GM12892 (cell line): ENCODE measurements at places on chromosomes 12 and 14.

DNA sequence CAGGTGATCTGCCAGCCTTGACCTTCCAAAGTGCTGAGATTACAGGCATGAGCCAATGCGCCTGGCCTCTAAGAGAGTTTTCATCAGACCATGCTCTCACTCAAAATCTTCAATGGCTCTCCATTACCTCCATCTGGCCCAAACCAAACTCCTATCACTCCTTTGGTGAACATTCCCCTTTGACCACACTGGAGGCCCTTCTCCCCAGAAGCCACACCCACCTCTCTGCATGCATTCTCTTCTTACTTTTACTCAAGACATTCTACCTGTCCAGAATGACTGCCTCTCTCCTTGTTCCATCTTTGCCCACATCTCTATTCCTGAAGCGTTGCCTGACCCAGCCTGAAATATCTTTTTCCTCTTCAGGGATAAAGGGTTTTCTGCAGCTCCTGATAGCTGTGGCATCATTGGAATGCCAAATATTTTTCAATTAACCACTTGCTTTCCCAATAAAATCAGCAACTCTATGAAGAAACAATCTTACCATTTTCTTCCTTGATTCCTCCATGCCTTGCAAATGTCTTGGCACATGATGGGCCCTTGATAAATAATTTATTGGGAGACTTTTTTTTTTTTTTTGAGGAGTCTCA lies 15.5 kb downstream of the PLEK2 start:
- no peak for DNase-seq

GRCh38 chr12:16692099-16692498 lies 86.1 kb upstream of the LMO3 start:
- no peak for DNase-seq

GRCh38 chr14:71314717-71315116 lies 407.5 kb downstream of the PCNX1 start:
- DNase-seq, result no peak

DNA sequence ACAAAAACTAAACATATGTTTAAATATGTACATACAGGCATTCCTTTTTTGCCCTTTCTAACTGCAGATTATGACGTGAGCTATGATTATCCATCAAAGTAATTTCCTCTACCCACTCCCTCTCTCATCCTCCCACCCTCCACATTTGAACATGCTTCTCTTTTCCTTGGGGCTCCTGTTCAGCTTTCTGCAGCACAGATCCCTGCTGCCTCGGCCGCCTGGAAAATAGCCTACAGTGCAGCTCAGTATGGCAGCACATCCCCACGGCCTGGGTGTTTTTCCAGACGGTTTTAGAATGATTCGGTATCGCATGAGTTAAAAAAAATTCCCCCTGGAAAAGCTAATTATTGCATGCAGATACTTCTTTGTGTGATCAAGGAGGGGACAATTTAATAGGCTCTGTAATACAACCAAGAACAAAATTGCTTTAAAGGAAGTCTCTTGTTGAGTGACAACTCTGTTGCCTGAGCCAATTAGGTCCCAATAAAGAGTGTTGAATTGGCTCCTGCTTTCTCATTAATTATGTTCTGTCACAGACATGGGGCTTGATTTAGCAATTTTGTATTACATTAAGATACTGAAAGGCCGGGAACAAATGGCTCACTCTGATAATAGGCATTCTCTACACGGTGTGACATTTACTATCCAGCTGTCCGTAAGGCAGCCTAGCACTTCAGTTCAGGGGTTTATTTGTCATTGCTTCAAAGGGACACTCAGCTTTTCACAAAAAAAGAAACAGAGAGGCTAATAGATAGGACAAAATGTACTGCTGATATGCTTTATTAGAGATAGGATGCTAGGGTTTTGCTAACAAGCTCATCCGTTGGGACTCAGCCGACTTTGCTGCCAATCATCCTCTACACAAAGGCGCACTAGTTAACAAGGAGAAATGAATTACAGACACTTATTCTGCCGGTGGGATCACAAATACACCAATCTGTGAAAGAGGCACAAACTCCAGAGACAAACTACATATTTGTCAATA lies 285.8 kb upstream of the G2E3 start:
- no peak for DNase-seq

DNA sequence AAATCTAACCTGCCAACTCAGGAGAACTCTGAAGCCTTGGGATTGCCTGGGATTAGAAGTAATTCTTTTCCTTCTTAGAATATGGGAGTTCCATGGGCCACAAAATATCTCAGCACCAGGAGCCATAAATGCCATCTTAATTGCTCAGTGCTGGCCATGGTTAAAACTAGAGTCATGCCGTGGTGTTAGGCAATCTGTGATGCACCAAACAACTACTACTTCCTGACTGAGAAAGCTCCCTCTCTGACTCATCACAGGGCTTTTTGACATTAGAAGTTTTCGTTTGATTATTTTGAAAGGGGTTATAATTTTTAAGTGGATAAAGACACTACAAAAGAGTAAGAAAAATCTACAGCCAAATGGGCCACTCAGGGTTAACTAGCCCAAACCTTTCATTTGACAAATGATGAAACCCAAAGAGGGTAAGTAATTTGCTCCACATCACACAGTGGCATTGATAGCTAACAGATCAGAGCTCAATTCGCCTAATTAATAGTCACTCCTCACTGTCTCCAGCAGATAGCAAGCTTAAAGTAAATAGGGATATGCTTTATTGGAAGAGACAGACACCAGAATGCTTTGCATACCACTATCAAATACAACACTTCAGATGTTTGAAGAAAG lies 377.3 kb downstream of the EMP1 start:
- no peak for DNase-seq

DNA sequence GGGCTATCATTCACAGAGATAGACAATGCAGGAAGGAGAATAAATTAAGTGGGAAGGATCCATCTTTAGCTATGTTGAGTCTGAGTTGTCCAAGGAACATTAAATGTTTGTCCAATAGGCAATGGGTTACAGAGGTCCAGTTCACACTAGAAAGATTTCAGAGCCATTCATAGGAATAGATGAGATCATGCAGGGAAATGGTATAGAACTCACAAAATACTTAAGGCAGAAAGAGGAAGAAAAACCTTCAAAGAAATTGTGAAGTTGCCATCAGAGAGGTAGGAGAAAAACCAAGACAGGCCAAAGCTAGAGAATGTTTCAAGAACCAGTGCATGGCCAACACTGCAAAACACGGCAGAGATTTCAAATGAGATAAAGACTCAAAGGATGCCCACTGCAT lies 94.1 kb downstream of the PHLDA1 start:
- DNase-seq, result no peak

DNA sequence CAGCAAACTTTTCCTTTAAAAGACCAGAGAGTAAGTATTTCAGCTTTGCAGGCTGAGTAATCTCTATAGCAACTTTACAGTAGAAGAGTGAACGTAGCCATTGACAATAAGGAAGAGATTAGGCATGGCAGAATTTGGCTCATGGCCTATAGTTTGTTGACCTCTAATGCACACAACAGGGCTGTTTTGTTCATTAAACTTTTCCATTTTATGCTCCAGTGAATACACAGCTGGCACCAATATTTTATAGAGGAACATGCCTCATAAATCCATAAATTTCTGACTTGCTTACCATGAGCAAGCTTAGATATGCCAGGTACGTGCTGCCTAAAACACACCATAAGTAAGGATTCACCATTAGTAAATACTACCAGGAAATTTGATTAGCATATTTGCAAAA lies 609.0 kb upstream of the STXBP6 start:
- DNase-seq, result no peak

- DNase-seq, result no peak
Measured at GRCh38 chr12:90166012-90166411, 457.4 kb upstream of the ATP2B1 start.

DNA sequence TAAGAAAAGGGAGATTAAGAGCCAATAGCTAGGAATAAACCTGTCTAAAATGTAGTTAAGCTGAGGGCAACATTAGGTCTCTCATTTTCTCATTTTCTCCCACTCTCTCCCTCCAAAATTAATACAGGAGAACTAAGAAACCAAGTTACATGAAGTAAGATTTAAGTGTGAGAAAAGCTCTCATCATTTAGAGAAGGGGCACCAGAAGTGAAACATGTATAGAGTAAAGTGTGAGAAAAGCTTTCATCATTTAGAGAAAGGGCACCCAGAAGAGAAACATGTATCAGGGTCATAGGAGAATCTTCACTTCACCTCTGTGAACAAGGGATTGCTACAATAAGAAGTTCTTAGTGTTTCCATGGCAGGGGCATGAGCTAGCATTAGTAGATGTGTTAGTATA lies 132.4 kb upstream of the CNTN1 start:
- no peak for DNase-seq

DNA sequence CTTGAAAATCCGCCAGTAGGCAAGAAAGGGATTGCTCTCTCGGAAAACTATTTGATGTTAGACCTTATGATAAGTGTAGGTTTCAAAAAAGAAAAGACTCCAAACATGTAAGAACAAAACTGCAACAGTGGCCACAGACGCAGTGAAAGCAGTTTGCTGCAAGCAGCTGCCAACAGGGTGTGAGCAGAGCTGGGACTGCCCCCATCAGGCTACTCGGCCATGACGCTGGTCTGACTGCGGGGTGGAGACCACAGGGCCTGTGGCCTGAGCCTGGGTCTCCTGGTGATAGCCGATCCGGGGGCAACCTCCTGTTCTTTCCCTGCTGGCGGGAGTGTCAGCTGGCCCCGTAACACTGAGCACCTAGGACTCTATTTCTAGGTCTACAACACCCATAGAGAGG lies 63.2 kb downstream of the AMN start:
- peak; percentile 61 for DNase-seq

DNA sequence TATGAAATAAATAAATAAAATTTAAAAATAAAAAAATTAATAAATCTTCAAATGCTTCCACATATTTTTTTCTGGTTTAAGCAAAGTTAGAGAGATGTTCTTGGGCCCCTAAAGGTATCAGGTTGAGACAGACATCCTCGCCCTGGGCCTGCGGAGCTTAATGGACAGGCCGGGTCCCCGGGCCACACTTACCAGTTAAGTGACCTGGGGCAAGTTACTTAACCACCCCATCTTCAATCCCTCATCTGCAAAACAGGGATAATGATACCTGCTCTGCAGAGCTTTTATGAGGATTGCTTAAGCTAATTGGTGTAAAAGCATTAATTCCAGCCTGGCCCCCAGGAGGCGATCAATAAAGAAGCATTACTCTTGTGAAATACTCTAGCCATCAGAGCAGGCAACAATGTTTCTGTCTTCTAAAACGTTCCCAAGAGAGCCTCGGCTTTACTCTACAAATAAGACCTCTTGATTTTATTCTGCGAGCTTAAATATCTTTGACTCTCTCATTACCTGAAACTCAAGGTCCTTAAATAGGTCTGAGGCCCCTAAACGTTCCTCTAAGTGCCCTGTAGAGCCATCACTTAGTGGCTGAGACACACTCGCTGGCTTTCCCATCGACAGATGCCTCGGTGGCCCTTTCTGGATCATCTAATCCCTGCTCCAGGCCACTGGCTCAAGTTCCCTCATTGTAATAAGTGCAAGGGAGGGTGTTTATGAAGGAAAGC lies 81.1 kb upstream of the DIO3 start:
- DNase-seq, result no peak

GRCh38 chr12:29743801-29744200 lies 39.9 kb downstream of the TMTC1 start:
- no peak for DNase-seq
